Amniotic stem cell (primary cell): ENCODE measurements at places on chromosomes 12 and 14.

GRCh38 chr14:64870160-64870559, 9.5 kb downstream of the SPTB start:
- DNase-seq = no peak

GRCh38 chr12:51864833-51865670, 16.5 kb upstream of the FIGNL2 start:
- no peak for DNase-seq

DNA sequence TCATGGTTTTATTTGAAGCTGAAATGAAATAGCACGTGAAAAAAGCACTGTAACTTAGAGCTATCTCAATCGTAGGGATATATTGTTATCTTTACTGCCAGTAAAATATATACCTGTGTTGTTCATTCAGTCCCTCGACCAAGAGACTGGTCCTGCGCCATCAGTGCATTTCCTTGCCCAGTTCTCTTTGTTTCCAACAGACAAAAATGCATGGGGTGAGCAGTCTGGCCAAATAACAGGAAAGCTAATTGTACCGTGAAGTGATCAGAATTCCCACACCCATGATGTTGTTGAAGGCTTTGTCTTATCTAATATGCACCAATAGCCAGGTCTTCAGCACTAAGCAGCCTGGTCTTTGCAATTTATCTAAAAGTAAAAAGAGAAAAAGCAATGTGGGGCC, 477.1 kb upstream of the GARIN6 start:
- no peak for DNase-seq

DNA sequence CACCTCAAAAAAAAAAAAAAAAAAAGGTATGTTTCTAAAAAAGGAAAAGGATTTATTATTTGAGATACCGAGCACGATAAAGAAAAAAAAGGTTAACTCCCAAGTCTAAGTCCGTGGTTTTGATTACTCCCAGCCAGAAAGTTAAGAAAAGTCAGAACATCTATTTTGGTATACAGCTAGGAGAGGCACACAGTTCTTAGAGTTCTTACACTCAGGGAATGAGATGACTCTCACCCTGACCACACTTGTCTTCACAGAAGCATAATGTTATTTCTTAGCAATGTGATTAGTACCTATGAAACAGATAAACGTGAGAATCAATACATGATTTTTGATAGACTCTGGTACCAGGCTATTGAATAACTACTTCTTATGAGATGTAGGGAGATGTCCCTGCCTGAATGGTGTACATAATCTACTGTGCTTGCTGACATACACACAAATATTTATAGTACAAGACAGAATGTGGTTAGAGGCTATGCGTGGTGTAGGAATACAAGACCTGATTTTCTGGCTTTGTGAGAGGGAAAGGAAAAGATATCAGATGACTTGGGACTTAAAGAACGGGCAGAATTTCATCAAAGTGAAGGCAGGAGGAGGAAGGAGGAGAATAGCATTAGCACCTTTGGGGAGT, 31.6 kb downstream of the LIMA1 start:
- no peak for DNase-seq

DNA sequence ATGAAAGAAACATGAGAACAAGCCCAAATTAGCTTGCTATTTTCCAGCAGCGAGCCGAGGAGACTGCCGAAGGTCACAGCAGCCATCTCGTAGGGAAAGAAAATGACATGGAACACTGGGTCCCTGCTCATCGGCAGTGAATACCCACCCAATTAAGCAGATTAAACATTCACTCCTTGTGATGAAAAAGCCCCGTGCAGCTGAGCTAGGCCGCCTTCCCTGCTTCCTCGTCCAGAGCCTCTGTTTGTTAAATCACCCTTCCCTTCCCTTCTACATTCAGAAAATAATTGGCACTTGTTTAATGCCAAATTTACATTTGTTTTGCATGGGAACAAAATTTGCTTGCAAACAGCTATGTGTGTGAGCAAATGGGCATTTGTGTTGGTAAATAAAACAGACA, 342.5 kb downstream of the RMST start:
- no peak for DNase-seq

DNA sequence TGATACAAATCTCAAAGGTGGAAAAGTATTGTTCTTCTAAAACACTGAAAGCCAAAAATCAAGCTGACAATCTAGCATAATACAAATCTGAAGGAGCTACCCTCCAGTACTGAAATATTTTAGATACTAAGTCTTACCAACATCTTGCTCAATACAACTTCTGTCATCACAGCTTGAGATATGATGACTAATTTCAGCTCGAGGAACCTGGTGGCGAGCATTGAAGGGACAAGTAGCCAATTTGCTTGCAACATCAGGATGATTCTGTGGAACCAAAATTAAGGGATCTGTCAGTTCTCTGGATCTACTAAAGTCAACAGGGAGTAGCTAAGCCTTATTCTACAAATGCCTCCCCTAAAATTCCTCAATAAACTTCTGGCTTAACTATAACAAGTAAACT, 10.4 kb downstream of the GTSF1 start:
- DNase-seq = no peak

- no peak for DNase-seq
Measured at GRCh38 chr14:101128478-101129321, 225.2 kb upstream of the RTL1 start.

DNA sequence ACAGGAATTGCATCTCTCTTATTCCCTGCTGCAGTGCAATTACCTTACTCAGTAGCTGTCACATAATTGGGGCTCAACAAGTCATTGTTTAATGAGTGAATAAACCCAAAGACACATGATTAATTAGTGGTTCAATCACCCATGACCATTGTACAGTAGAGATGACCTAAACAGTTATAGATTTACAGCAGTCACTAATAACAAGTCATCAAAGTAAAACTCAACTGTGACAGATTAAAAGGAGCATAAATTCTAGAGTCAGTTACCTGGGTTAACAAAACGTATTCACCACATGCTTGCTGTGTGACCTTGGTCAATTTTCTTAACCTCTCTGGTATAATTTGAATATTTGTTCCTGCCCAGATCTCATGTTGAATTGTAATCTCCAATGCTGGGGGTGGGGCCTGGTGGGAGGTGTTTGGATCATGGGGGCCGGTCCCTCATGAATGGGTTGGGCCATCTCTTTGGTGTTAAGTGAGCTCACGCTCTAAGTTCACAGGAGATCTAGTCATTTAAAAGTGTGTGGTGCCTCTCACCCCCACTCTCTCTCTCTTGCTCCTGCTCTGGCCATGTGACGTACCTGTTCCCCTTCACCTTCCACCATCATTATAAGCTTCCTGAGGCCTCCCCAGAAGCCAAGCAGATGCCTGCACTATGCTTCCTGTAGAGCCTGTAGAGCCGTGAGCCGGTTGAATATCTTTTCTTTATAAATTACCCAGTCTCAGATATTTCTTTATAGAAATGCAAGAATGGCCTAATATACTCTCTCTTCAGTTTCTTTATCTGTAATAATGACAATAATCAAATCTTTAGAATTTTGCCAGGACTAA, 141.9 kb upstream of the PLEKHG7 start:
- DNase-seq = no peak
